ENCODE measurements at places on chromosomes 5 and 9.

DNA sequence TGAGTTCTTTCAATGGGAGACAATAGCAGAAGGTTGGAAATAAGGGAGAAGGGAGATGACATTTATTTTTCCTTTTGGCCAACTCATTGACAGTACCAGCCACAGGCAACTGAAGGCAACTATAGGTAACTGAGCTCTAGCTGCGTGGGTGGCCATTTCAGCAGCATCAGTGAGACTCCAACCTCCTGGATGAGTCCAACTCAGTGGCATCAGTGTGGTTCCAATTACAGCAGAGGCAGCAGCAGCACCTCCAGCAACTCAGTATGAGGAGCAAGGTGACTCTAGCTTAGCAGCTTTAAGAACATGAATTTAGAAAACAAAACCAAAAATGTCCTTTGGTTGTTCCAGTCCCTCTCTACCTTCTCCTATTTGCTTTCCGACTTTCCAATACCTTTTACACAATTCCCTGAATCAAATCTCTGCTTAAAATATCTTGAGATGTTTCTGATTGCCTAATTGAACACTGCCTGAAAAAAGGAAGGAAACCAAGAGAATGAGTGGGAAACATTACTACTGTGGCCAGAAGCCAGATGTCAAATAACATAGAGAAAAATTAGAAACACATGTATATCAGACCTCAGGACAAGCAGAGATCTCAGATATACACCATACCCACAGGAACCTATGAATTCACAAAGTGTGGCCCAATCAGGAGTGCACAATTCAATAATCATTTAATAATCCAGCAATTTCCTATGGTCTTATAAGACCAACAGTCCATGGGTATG is 166.5 kb upstream of the RORB start:
- no peak for DNase-seq

- DNase-seq, result no peak
Observed at GRCh38 chr9:4420351-4420750, 69.9 kb upstream of the SLC1A1 start.

GRCh38 chr9:78928625-78929405 is 631.9 kb downstream of the PSAT1 start:
- no peak for DNase-seq

DNA sequence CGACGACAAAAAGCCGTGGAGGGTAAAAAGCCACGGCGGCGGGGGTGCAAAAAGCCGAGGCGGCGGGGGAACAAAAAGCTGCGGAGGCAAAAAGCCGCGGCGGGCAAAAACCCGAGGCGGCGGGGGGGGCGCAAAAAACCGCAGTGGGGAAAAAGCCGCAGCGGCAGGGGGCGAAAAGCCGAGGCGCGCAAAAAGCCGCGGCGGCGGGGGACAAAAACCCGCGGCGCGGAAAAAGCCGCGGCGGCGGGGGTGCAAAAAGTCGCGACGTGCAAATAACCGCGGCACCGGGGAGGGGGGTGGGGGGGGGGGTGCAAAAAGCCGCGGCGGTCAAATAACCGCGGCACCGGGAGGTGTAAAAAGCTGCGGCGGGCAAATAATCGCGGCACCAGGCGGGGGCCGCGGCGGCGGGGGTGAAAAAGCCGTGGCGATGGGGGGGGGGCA is 511.5 kb downstream of the FOXD4L5 start:
- DNase-seq, result peak; percentile 2

- no peak for DNase-seq
Observed at GRCh38 chr5:148397968-148398595, 14.3 kb downstream of the FBXO38 start.

DNA sequence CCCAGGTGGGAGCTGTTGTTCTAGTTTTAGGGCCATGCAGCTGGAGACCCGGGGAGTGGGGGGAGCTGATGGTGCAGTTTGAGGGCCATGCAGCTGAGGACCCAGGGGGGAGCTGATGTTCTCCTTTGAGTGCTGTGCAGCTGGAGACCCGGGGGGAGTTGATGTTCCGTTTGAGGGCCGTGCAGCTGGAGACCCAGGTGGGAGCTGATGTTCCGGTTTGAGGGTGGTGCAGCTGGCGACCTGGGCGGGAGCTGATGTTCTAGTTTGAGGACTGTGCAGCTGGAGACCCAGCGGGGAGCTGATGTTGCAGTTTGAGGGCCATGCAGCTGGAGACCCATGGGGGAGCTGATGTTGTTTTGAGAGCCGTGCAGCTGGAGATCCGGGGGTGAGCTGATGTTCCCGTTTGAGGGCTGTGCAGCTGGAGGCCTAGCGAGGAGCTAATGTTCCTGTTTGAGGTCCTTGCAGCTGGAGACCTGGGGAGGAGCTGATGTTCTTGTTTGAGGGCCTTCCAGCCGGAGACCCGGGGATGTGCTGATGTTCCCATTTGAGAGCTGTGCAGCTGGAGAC is 14.6 kb downstream of the PDCD6 start:
- DNase-seq, result no peak
